Activated gamma-delta T cell treated with anti-CD3 and anti-CD28 coated beads, Interleukin-2, amount 50 U/mL, for 16 hours (primary cell): ENCODE measurements at places on chromosomes 12 and 14.

DNA sequence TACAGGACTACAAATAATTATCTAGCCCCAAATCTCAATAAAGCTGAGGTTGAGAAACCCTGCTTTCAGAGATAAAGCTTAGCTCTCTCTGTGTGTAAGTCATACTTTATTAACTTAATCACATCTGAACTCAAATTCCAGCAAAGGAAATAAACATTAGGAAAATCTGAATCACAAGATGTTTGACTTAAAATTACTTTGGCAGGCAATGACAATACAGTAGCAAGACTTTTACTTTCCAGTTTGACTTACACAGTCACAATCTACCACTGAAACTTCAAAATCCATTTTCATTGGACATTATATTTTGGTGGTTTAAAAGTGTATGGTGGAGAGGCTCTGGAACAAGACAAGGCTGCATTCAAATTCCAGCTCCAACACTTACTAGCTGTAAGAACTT is 11.4 kb downstream of the TMEM116 start:
- no peak for DNase-seq

GRCh38 chr12:109836916-109837315 is 3.7 kb upstream of the TRPV4 start:
- no peak for DNase-seq

DNA sequence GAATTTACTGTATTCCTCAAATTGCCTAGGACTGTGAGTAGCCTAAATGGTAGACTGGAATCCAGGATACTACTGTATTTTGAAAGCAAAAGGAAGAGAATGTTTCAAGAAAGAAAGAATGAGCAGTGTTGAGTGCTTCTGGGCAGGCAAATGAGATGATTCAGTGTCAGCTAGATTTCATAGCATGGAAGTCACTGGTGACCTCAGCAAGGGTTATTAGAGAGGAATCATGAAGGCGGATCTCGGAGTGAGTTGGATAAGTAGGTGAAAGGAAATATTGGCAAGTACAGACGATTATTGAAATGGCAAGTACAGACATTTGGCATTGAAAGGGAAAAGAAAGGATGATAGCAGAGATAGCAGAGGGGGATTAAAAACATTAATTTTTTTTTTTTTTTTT is 27.1 kb downstream of the VRK1 start:
- no peak for DNase-seq

- DNase-seq, result peak; percentile 56
Measured at GRCh38 chr12:56193025-56193578, 3.8 kb upstream of the SMARCC2 start.

DNA sequence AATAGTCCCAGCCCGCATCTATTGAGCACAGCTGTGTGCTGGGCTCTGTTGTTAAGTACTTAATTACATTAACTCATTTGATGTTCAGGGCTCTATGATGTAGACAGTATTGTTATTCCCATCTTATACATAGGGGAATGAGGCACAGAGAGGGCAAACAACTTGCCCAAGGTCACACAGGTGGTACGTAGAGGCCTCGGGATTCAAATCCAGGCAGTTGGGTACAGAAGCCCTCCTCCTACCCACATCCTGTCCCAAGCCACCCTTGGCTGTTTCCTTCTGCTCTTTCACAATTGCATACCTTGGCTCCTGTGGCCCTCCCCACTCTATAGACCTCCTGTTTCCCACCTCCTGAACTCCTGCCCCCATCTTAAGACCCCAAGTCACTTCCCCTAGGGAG is 10.0 kb upstream of the GPR68 start:
- DNase-seq, result no peak

GRCh38 chr14:34685819-34686428 is 28.5 kb downstream of the CFL2 start:
- DNase-seq, result no peak

DNA sequence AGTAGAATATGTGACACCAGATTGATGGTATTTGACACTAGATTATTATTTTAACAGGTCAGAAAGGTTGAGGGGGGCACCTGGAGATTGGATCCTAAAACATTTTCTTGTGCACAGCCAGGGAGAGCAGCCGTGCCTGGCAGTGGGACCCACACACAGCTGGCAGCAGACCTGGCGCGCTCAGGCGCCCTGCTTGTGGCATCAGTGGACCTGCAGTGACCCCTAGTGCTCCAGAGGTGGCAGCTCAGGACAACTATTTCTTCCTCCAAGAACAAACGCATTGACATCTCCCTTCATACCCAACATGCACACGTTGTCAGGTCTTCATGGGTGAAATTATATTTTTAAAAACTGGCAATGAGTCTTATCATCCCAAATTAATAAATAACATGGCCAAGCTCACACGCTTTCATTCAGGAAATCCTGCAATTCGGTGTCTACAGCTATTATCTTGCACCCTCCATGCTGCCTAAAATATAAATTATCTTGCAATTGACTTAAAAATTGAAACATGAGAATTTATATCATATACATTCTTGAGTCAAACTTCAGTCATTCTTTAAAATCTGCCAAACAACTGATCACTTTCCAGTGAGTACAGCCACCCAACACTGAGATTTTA is 7.7 kb upstream of the TMEM132D start:
- DNase-seq, result no peak

GRCh38 chr12:113135178-113136127 is at the start of gene RASAL1:
RASAL1 (minus strand) TSS chr12:113135761; CDS start chr12:113135462, 299 bp downstream.
- DNase-seq, result peak; percentile 50

- DNase-seq, result no peak
Measured at GRCh38 chr12:57146092-57146491, 1.3 kb downstream of the LRP1-AS start.
